ENCODE measurements at places on chromosomes 2 and 18.
A peak's percentile ranks its signal among the peaks of the same experiment; 100 is the strongest.

GRCh38 chr2:230933521-230934180, 8.6 kb upstream of the GPR55 start:
- DNase-seq, result peak; percentile 42

- DNase-seq, result peak; percentile 64
Observed at GRCh38 chr2:8479298-8479697, 202.6 kb upstream of the ID2 start.

DNA sequence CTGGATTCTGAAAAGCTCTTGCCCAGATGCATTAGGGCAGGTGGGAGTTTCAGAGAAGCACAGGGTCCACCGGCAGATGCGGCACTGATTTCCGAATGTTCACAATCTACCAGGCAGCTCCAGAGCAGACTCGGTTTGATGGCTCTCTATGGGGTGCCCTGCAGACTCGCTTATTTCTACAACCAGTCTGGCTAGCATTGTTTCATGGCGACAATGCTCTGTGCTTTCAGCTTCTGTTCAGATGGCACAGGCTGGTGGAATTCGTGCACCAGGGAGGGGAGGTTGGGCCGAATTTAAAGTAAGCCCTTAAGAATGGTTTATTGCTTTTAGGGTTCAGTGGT, 9.9 kb downstream of the MYT1L start:
- no peak for DNase-seq

DNA sequence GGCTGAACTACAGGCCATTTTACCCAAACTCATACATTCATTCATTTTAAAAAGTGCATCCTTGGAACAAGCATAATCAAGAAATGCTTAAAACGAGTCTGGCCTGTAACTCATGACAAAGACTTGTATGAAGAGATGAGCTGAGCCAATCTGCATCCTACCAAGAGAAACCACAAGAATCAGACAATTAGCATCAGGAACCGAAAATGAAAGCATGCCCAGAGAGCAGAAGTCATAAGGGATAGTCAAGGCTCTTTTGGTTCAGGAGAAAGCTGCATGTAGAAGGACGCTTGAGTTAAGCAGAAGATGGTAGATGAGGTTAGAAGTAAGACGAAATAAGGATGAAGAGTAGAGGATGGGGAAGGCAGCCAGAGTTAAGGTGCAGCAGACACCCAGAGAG, 137.0 kb upstream of the CTNNA2 start:
- no peak for DNase-seq

GRCh38 chr2:204401114-204401513, 144.2 kb upstream of the PARD3B start:
- no peak for DNase-seq

All from endodermal cell (in vitro differentiated cells).